ENCODE measurements at places on chromosomes 2 and 18.

GRCh38 chr2:112345030-112346027, 69.9 kb downstream of the ZC3H6 start:
- no peak for DNase-seq

DNA sequence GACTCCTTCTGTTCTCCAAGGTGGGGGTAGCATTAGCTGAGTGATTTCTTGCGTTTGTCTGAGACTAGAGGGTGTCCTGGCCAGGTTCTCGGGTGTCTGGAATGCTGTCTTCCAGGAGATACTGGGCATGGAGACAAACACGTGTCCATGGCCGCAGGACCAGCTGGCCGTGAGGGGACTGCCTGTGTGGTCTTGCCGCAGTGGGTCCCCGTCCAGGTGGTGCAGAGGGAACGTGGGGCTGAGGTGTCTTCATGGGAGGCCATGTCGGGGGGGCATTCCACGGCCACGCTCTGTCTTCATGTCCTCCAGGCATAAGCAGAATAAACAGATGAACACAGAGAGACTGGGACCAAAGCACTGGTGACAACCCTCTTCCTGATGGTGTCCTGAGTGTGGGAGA, 66.6 kb downstream of the SMIM21 start:
- no peak for DNase-seq

DNA sequence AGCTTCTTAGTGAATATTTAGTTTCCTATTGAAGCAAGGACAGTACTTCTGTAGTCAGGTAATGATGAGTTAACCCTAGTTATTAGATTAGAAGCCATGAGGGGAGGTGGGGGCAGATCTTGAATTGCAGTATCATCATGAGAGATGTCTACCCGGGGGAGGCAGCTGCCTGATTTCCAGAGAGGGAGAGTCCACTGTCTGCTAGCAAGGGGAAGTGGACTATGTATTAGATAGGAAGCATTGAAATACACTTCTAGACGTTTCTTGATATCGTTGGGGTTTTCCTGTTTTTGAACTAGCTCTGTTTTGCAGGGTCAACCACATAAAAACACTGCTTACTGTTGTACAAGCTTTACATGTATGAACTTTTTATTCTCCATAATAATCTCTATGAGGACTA, 38.8 kb downstream of the APLF start:
- DNase-seq, result no peak

DNA sequence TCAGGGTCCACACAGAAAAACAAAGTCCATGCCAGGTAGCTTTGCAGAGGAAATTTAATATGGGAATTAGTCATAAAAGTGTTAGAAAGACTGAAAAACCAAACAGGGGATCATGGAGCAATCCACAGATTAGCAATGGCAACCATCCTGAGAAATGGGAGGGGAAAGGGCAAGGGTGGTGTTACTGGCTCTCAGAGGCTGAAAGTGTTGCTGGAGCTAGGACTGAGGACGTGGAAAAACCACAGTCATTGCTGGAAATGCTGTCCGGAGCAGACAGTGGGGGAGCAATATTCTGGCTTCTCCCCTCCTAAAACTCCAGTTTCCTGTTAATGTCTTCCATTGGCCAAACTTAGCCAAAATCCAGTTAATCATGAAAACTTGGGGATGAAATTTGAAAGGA, 172.4 kb downstream of the ZBTB7C start:
- DNase-seq, result no peak

- DNase-seq, result no peak
Measured at GRCh38 chr18:31189757-31190156, 27.1 kb upstream of the DSC1 start.

- DNase-seq, result no peak
Measured at GRCh38 chr2:146820672-146821071, 1024.2 kb upstream of the ACVR2A start.

DNA sequence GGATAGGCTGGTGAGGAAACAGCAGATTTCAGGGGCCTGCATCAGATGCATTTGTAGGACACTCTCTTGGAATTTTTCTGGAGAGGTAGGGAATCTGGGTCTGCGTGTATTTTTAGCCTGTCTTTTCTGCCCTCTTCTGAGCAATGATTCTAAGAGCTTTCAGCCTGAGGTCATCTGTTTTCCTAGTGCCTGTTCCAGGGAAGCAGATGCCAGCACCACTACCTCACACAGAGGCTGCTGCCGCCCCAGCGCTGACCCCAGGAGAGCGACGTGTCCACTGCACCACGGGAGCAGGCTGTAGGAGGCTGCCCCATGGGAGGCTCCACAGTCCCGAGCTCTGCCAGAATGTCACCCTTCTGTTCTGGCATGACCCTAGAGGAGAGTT, 316.5 kb downstream of the CYP26B1 start:
- DNase-seq, result no peak

GRCh38 chr2:120869036-120869729, 133.5 kb downstream of the GLI2 start:
- no peak for DNase-seq

DNA sequence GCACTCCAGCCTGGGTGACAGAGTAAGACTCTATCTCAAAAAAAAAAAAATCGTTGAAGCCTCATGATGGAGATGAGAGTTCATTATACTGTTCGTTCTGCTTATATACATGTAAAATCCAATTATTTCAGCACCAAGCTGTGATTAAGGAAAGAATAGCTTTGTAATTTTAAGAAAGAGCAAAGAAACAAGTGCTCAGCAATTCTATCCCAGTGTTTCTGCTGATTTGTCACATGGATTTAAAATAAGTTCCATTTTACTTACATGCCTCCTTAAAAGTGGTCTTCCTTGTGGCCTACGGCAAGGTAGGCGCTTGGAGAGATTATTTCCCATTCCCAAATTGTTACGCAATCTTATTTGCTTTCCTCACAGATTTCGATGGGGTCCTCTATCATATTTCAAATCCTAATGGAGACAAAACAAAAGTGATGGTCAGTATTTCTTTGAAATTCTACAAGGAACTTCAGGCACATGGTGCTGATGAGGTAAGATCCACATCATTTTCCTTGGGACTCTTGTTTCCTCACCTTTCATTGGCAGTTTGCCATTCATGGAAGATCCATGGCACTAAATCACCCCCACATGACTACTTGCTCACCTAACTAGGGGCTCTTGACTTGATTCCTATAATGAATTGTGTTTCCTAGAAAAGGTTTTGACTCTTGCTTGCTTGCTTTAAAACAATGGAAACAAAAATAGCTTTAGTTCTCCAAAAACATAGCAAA, 11.5 kb downstream of the ARPC2 start:
- no peak for DNase-seq

DNA sequence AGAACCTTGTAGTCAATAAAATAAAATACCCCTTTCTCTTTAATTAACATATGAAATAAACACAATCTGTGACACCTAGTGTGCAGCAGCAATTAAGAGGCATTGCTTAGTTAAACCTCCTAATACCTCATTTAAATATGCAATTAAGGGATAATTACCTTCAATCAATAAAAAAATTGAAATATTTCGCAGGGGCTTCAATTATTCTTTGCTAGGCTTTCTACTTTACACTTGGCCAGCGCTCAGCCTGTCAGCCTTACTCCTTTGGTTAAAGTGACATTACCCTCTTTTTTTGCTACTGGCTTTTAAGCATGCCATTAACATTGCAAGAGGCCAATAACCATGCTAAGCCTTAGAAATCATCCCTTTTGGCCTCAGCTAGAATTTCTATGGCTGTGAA, 327.5 kb upstream of the ZNF521 start:
- DNase-seq, result no peak

DNA sequence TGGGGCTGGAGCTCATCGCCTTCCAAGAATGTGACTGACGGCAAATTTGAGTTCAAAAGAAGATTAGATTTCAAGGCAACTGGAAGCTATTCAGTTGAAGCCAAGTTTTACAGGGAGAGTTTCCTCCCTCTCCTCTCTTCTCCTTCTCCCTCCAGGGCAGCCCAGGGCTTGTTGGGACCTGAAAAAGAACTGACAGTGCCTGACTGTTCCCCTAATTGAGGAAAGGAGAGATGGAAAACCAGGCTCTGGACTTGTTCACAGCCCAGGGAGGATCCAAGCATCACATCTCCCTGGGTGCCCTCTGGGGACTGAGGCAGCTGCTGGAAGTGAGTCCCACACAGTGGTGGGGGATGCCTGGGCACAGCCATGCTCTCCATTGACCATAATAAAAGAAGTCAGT, 88.1 kb downstream of the THNSL2 start:
- DNase-seq, result no peak

DNA sequence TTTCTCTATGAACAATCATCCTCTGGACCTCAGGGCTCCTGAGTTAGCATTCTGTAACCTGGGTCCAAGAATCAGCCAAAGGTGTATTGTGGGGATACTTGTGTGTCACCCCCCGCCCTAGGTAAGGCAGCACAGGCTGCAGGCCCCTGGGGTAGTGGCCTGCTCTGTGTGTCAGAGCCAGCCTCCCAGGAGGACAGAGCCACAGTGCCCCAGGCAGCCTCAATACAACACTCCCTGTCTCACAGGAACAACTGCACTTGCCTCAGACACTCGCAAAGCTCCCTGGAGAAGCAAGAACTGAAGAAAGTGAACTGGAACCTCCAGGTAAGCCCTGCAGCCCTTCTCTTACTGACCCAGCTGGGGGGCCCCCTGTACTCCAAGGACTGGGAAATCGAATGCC, 121.3 kb upstream of the PPP1CB start:
- no peak for DNase-seq

DNA sequence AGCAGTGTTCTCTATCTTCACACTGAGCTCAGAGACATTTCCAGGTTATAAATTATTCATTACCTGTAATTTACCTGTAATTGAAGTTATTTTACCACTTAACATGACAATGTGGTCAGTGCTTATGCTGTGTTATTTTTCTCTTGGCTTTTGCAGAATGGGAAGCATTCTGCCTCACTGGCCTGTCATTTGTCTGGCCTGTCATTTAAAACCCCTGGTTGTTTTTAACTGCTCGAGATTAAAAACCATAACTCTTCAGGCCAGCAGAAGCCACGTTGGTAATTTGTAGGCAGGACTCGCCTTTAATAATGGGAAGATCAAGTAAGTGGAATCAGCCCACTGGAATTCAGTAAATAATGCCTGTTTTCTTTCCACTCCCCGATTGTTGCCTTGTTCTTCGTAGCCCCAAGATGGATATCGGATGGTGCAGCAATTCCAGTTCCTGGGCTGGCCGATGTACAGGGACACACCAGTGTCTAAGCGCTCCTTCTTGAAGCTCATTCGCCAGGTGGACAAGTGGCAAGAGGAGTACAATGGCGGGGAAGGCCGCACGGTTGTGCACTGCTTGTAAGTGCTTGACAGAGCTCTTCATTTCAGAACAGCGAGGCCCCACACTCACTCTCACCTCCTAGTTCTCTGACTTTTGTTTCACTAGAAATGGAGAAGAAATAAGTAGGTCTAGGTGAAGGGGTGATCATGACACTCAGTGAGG, 222.4 kb upstream of the RAB12 start:
- no peak for DNase-seq

DNA sequence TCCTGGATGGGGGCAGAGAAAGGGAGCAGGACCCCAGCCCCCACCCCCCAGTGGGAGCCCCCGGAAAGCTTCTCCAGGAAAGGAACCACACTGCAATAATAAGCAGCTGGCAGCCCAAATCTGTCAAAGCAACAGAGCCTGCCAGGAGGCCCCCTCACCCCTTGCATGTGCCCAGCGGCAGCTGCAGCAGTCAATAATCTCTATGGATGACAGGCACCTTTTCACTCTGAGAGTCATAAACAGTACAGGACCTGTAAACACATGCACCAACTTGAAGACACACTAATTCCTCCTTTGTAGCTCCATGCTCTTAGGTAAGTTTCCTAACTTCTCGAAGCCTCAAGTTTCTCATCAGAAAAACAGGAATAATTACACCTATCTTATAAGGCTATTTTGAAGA, 26.2 kb upstream of the KDM3A start:
- no peak for DNase-seq

- DNase-seq, result no peak
Measured at GRCh38 chr18:52897611-52898484, 557.9 kb downstream of the DCC start.

- DNase-seq, result no peak
Measured at GRCh38 chr18:66534110-66534509, 69.8 kb downstream of the CDH19 start.

DNA sequence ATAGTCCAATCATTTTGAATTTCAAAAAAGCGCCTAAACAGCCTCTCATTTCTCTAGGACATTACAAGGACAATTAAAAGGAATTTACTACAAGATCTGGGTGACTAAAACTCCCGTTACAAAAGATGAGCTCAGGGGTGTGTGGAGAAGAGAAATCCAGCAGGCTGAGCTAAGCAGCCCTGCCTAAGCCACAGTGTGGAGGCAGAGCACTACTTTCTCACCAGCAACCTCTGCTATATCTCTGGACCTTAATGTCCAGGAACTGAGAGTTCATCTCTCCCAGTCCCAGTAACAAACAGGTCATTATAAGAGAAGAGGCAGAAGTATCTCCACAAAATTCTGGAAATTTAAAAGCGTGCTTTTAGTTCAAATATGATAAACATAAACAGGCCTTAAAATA, 18.9 kb upstream of the ANKRD62 start:
- no peak for DNase-seq

- no peak for DNase-seq
Measured at GRCh38 chr2:206863196-206863595, 76.1 kb upstream of the CPO start.

DNA sequence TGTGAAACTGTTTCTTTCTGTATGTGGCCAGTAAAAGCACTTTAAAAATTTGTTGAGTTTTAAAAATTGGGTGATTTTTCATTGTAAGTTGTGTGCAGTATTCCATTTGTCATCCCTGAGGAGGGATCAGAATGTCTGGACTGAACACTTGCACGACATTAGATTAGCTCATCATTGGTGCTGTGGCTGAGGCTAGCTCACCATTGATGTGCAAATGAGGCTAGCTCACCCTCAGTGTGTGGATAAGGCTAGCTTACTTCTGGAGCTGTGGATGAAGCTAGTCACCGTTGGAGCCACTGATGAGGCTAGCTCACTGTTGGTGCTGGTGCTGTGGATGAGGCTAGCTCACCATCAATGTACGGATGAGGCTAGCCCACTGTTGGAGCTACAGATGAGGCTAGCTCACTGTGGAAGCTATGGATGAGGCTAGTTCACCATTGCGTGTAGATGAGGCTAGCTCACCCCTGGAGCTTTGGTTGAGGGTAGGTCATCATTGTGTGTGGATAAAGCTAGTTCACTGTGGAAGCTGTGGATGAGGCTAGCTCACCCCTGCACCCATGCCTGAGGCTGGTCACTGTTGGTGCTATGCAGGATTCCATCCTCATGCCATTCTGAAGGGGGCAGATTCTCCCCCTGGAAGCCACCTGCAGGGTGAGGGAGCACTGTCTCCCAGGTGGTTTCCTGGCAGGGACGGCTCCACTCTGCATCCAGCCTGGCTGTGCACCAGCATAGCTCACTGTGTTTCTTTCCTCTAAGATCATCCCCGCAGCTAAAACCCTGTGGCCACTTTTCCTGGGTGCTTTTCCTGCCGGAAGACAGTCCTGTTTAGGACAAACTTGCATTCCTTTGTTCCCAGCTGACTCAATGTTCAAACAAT, 101.1 kb downstream of the TWIST2 start:
- no peak for DNase-seq
